ENCODE measurements at places on chromosomes 4 and X.

GRCh38 chrX:27675493-27675892, 85.3 kb downstream of the DCAF8L2 start:
- no peak for DNase-seq

GRCh38 chr4:27101126-27101525, 240.5 kb downstream of the STIM2 start:
- DNase-seq, result no peak

- DNase-seq, result no peak
Measured at GRCh38 chrX:2766906-2767305, 15.1 kb downstream of the XG start.

GRCh38 chr4:184268584-184269160, 51.0 kb upstream of the ENPP6 start:
- no peak for DNase-seq

DNA sequence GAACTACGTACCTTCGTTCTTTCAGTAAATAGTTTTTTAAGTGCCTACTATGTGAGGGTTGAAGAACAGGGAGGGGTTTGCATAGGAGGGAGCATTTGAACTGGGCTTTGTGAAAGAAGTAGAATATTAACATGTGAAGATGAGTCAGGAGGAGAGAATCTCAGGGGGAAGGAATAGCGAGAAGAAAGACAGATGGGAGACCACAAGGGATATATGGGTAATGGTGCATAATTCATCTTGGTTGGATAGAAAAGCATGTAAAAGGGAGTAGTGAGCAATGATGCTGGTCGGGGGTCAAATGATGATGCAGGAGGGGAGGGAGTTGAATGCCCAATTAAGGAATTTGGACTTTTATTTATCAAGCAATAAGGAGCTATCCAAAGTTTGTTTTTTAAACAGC, 52.7 kb downstream of the TMEM164 start:
- no peak for DNase-seq

All from GM18507 (cell line).